NB4 (cell line): ENCODE measurements at places on chromosomes 12 and 14.

- DNase-seq = peak; percentile 97
Observed at GRCh38 chr12:93243689-93244513, 133.8 kb upstream of the NUDT4 start.

GRCh38 chr14:70886421-70887206 lies 20.6 kb upstream of the PCNX1 start:
- DNase-seq = peak; percentile 94

DNA sequence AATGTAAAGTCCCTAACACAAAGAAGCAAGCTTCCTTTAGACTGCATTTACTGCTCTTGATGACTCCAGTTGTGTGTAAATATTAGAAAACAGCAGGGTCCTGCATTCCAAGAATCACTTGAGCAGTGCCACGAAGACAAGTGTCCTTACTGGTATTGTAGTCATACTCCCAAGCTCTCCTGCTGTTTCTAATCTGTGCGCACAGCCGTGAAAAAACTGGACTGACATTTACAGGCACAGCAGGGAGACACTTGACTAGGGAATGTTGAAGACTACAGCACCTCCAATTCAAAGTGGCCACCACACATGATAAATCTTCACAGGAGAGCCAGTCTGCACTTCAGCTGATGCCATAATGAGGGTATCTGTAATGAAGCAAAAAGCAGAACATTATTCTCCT lies 91.4 kb downstream of the VRK1 start:
- no peak for DNase-seq

DNA sequence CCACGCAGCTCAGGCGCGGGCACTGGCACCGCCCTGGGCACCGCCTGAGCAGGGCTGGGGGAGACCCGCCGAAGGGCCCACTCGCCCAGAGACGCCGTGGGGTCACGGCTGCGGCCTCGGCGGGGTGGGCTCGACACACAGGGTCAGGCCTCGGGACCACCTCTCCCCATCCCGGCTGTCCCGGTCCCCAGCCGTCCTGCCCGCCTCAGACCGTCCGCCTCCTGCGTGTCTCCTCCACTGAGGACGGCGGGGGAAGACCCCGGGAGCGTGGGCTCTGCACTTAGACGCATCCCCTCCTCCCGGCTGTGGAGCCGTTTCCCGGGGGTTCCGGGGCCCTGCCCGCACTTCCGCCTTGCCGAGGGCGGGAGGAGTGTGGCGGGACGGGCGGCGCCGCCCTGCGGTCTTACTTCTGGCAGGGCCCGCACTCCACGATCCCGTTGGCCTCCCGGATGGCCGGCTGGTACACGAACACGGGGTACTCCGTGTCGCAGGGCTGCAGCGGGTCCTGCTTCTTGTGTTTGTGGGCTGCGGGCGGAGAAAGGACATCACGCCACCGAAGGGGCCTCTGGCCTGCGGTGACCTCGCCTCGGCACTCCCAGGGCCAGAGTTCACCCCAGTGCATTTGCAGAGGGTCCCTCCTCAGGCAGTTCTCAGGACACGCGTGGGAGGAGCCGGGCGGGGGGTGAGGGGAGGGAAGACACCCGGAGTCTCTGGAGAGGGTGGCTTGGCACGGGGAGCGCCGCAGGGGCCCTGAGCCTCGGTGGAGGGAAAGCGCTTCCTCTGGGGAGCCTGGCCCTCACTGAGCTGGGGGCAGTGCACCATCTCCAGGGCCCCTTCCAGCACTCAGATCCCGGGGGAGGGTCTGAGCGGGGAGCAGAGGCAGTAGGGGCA lies 23.1 kb upstream of the LRTM2 start:
- DNase-seq = peak; percentile 86

GRCh38 chr12:95836185-95836609 lies 22.6 kb upstream of the SNRPF start:
- no peak for DNase-seq

GRCh38 chr12:64781280-64782190 lies 22.3 kb upstream of the GNS start:
- DNase-seq = no peak

DNA sequence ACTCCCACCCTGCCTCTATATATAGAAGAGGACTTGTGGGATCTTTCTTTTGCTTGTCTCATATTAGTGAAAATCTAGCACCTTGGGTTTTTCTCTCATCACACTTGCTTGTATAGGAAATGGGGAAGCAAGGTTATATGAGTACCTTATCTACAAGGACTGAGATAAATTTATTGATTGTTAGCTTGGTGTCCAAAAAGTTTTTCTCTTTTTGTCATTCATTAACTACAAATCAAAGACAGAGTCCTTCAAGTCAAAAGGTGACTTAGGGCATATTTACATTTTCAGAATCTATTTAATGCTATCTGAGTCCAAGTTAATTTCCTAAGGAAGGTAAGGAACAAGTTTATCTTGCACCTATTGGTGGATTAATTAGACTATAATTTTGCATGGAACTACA lies 92.7 kb downstream of the SNAPC1 start:
- DNase-seq = no peak

DNA sequence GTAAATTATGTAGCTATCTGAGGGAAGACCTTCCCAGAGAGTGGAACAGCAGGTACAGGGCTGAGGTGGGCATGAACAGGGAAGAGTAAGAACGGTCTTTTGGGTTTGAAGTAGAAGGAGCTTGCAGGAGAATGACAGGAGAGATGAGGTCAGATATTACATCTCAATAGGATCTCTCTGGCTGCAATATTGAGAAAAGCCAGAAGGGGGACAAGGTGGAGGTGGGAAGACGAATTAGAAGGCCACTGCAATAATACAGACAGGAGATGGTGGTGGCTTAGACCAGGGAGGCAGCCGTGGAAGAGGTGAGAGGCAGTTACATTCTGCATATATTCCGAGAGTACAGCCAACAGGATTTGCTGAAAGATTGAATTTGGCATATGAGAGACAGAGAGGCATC lies 310.2 kb downstream of the APAF1 start:
- DNase-seq = peak; percentile 44

- no peak for DNase-seq
Observed at GRCh38 chr14:104448721-104449120, 130.8 kb upstream of the C14orf180 start.

DNA sequence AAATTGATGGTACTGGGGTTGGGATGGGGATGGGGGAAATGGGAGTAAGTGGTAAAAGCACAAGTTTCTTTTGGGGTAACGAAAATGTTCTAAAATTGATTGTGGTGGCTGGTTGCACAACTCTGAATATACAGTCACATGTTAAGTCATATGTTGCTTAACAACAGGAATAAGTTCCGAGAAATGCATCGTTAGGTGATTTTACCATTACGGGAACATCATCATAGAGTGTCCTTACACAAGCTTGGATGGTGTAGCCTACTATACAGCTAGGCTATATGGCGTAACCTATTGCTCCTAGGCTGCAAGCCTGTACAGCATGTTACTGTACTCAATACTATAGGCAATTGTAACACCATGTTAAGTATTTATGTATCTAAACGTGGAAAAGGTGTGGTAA lies 31.0 kb downstream of the ITGA7 start:
- DNase-seq = peak; percentile 58

DNA sequence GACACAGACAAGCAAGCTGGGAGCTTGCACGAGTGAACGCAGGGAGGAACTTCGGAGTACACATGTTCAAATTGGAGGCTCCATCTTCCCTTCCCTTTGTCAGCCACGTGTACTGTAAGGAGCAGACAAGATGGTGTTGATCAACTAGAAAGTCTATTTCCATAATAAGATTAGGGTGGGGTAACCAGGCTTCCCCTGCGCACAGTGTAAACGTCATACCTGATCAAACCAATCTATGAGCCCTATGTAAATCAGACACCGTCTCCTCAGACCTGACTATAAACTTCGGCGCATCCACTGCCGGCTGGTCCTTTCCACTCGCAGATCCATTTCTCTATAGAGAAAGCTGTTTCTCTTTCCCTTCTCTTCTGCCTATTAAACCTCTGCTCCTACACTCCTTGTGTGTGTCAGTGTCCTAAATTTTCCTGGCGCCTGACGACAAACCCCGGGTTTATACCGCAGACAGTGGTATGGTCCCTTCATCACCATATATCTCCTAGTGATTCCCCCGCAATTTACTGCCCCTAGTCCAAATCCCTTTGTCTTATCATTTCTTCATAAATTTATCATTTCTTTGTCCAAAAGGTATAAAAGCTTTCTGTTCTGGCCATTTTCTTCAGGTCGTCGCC lies 7.5 kb upstream of the ETFBKMT start:
- no peak for DNase-seq

- no peak for DNase-seq
Observed at GRCh38 chr12:94222351-94223084, 74.1 kb downstream of the PLXNC1 start.

- DNase-seq = no peak
Observed at GRCh38 chr14:72169521-72169920, 237.3 kb downstream of the RGS6 start.
